ENCODE measurements at places on chromosomes 11 and 22.

- no peak for DNase-seq
These were observed 259.5 kb upstream of the CCDC90B start for GRCh38 chr11:83545494-83546260.

DNA sequence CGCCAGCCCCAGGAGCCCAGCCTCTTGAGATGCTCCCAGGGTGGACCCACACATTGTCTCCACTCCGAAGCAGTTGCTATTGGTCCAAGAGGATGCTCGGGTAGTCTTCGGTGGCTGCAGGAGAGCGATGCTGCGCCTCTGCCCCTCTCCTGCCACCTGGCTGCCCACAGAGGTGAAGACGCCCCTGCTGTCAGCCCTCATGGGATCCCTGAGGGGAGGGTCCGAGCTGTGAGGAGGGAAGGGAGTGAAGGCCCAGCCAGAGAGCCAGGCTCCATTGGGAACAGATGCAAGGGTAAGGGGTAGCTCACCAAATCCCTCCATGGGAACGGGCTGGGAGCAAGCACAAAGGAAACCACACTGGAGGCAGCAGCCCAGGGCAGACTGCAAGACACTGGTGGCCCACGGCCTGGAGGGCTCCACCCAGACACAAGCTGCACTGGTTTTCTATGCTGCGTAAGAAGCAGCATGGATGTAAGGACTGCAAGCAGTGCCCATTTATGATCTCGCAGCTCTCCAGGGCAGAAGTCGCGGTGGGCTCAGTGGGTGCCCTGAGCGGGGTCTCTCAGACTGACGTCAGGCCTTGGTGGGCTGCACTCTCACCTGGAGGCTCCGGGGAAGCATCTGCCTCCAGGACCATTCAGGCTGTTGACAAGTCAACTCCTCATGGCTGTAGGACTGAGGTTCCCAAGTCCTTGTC is 15.7 kb downstream of the TSPAN32 start:
- no peak for DNase-seq

DNA sequence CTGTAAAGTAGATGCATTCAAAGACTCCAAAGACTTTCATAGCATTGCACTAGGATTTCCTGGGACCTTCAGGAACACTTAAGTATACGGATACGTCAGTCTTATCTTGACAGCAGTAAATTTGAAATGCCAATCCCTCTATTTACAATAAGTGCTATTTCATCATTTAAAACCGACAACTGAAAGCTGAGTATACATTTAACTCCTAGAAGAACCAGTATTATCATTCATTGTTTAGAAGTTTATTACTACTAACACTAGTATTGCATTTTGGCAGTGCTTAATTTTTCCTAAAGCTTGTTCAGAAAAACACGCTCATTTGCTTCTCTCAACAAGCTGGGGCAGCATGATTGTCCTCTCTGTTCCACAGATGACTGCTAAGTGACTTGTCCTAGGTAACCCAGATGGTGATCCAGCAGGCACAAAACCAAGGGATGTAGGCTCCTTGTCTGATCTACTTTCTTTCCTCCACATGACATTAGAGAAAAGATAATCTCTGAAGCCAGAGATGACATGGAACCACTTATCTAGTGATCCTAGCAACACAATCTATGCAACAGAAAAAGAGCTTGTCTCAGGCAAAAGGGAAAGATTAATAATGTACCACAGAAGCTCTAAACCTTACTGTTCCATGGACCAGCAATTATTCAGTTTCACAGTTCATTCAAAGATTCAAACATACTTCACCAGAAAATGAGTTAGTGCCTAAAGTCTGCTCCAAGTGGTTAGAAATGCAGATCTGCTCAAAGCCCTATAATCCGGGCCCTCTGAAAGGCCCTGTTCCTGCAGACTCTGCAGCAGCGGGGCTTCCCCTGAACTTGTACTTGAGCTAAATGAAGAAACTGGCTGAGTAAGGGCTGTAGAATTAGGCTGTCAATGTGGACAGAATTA is 5.2 kb downstream of the MAML2 start:
- DNase-seq, result peak; percentile 84

- DNase-seq, result no peak
These were observed 32.9 kb upstream of the RELT start for GRCh38 chr11:73343076-73343873.

DNA sequence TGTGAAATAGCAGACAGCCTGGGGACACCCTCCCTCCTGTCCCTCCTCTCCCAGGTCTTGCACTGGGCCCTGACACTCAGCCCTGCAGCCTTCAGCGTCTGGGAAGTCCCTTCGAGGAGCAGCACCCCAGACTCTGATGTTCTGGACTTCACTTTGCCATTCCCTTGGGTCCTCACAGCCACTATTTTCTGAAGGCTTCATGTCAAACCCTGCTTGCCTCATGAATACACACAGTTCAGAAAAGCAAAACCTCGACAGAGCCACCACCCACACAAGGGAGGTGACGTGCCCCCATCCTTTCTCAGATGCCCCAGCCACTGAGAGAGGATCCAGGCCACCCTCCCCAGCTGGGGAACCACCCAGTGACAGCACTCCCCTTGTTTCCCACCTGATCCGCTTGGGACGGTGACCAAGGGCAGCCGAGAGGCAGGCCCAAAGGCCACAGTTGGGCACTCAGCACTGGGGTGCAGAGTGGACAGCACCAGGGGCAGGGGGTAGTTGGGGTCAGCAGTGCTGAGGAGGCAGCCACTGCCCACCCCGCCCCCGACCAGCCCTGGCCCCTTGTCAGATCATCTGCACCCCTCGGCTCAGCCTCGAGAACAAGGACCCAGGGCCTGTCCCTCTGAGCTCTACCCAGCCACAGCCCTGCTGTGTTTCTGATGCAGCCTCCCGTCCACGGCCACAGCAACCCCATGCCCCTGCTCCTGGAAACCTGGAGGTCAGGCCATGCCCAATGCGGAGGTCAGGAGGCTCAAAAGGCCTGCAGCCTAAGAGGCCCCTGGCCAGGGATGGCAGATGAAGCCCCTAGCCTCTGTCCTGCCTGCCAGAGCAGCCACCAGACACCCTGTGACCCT is 3.1 kb upstream of the TNNT3 start:
- DNase-seq, result no peak

DNA sequence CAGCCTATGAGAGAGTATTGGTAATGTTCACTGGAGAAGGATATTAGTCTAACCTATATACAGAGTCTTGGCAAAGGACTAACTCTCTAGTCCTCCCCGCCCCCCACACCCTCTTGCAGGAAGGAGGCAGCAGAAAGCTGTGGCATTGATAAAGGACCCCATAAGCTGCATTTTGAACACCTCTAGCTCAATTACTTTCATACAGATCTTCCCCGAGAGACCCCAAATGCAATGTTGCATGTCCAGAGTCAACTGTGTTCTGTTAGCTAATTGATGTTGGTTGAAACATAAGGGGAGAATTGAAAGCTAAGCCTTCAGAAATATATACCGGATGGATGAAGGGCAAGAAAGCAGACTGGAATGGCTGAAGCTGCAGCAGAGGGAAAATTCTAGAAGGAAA is 2.8 kb downstream of the MAP6 start:
- no peak for DNase-seq

DNA sequence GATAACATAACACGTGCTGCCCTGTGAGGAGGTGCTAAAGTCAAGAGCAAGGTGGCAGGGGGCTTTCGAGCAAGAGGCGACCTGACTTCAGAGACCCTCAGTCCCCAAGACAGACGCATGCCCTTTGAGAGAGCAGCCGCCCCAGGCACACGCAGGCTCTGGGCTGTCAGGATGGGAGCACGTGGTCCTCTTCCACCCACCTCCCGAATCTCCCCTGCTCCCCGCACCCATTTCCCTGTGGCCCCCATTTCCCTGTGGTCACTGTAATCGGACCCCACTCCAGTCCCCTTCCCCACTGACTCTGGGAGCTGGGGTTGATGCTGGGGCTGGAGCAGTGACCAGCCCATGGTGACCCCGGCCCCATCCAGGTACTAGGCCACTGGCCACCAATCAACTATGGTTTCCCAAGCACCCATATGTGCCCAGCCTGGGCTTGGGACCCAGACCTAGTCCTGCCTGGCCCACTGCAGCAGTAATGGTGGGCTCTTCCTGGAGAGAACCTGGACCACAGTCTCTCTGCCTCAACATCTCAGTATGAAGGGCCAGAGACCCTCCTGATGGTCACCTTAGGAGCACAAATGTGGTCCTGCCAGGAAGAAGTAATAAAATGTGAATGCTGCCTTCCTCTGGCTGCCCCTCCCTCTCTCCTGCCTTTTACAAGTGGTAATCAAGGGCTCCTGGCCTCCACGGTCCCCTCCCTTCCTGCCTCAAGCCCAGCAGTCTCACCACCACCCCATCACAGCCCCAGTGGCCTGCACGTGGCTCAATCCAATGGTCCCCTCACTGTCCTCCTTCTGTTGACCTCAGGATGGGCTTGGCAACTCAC is 39.0 kb downstream of the IGLL5 start:
- no peak for DNase-seq

DNA sequence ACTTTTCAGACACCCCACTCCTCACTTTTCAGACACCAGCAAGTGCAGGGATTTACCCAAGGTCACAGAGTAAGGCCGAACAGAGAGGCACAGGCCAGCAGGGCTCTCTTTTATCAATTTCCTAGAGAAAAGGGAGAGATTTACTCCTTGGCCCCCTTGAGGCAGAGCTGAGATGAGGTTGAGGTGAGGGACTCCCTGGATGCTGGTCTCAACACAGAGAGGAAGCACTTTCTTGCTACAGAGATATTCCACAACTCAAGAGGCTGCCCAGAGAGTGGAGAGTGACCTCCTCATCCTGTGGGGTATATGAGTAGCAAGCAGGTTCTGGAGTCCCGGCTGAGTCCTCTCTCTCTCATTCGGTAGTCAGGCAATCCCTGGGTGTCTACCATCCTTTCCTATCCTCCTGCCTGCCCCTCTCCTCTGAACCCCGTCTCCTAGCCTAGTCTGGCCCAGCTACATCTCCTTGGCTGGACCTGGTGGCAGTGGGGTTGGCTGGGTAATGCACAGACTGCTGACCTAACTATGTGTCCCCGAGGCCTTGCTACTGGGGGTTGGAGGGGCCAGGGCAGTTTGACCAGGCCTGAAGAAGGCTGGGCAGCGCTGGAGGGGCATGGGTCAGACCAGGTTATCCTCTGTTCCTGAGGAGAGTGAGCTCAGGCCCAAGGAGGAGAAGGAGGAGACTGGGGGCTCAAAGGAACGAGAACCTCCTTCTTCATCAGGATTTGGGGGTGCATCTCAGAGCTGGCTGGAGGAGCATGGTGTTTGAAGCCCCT is 1.8 kb upstream of the ARHGEF17 start:
- no peak for DNase-seq

DNA sequence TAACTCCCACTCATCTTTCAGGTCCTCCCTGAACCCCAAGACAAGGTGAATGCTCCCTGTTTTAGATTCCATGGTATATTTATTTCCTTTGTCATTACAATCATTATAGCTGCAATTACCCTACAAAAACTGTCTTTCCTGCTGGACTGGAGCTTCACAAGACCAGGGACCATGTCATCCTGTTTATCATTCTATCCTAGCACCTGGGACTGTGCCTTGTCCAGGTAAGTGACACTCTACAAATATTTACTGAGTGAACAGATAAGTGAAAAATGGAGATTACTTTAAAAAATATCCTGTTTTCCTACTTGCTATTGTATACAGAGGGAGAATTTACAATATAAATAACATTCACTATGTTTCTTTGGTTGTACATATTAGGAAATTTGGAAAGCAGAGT is 22.5 kb upstream of the ELF5 start:
- no peak for DNase-seq

All from posterior cingulate gyrus (tissue), 11 donors.